Astrocyte (in vitro differentiated cells and primary cell): ENCODE measurements at places on chromosomes 6 and 20. TPM values are rescaled to one million over a fixed set of nuclear protein-coding genes. Genes with fewer than 3 reads are reported as not detected.

The ACTR5 gene
- total RNA-seq = 3.7 and 4.0 TPM in 2 replicates

The CTCFL gene
- not detected in 2 replicates for total RNA-seq

The BTN1A1 gene
- total RNA-seq = not detected in 2 replicates

- peaks cover 4% of the 10 kb centered on the region for H3K27me3 ChIP-seq
Observed at GRCh38 chr20:63850689-63851547, 10.4 kb upstream of the ABHD16B start.

The HLA-DRB5 gene
- not detected in 2 replicates for total RNA-seq

DNA sequence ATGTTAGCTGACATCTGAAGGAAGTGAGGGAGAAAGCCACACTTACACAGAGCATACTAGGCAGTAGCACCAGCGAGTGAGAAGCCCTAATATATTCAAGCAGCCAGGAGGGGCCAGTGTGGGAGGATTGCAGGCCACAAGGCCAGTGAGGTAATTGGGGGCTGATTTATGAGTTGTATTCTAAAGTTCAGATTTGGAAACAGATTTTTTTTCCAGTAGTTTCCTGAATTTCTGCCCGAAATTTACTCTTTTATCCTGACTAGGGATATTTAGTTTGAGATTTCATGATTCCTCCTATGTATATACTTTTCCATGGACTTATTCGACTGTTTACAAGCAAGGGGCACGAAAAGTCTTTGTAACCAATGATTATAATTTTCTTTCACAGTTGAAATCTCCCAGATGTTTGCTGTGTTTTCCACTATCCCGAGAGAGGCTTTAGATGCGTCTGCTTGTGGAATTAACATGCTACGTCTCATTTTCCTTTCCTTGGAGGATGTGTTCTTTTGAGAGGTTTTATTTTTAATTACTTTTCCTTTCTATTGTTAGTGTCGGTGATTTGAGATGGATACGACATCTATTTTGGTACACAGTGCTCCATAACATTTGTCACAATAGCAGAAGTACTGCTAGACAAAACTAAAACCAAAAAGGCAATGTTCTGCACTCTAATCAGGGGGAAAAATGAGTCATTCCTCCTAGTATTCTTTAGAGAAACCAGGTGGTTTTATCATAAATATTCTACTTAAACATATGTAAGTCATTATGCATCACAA is 356.3 kb upstream of the HSF2 start:
- no peak overlapping the region for H3K4me3 ChIP-seq
- H3K27me3 ChIP-seq = no peaks in the 10 kb centered on the region
- H3K27ac ChIP-seq = no peak overlapping the region
- peak; percentile 32 for DNase-seq

DNA sequence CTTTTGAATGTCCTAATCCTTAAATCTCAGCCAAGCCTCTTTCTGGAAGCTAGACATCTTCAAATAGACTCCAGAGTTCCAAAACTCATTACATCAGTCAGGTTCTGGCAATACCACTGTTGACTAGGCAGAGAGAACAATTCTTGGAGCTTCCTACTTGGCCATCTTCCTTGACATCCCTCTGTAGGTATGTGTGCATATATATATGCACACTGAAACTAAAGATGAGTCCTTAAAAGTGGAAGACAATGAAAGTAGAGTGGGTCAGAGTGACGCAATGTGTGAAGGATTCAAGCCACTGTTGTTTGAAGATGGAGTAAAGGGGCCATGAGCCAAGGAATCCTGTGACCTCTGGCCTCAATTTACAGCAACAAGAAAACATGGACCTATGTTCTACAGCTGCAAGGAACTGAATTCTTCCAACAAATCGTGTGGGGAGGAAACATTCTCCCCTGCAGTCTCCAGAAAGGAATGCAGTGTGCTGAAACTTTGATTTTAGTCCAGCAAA is 18.7 kb upstream of the DUSP22 start:
- H3K36me3 ChIP-seq = no peaks in the 10 kb centered on the region

The PLAGL1 gene
- total RNA-seq = 18.3 and 20.3 TPM in 2 replicates

The ELOVL2 gene
- total RNA-seq = 4.6 and 5.7 TPM in 2 replicates

DNA sequence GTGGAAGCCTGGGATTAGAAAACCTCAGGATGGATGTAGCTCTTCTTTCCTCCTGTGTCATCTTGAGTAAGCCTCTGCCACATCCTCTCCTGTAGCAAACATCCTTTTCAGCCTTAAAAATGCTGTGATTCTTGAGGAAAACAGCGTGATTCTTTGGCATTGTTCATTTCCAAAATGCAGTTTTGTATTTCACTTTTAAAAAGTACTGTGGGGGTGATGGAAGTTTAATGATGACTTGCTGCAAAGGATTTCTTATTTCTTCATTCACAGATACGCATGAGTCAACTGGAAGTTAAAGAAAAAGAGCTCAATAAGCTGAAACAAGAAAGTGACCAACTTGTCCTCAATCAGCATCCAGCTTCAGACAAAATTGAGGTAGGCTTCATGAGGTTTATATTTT is 23.9 kb upstream of the SNRNP48 start:
- no peaks in the 10 kb centered on the region for H3K4me1 ChIP-seq
- no peak overlapping the region for H3K4me3 ChIP-seq
- H3K27me3 ChIP-seq = no peaks in the 10 kb centered on the region

GRCh38 chr20:37081717-37082289 is 14.0 kb downstream of the RBL1 start:
- no peaks in the 10 kb centered on the region for H3K36me3 ChIP-seq
- H3K4me1 ChIP-seq = no peaks in the 10 kb centered on the region
- DNase-seq = no peak
- H3K27me3 ChIP-seq = no peaks in the 10 kb centered on the region

GRCh38 chr6:129672341-129672682 is 37.7 kb downstream of the ARHGAP18 start:
- peaks cover 41% of the 10 kb centered on the region for H3K4me1 ChIP-seq
- DNase-seq = no peak
- no peaks in the 10 kb centered on the region for H3K27me3 ChIP-seq
- H3K27ac ChIP-seq = peak overlapping the region; percentile 84
- H3K36me3 ChIP-seq = no peaks in the 10 kb centered on the region

DNA sequence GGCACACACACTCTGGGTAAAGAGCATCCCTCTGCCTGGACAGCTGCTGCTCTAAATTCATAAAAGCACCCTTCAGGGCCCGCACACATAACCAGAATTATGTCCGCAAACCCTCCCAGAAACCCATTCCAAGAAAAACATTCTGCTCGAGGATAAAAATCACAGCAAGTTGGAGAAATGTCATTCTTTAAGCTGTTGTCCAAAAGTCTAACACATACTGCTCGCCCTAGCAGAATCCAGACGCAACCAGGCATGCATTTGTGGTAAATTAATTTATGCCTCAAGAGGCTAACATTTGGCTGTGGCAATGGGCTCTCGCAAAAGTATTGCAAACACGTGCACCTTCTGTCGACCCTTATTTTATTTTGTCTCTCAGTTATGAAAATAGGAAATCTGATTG is 116.1 kb upstream of the INSM1 start:
- no peaks in the 10 kb centered on the region for H3K36me3 ChIP-seq
- no peaks in the 10 kb centered on the region for H3K27me3 ChIP-seq
- H3K4me1 ChIP-seq = no peaks in the 10 kb centered on the region
- H3K27ac ChIP-seq = no peak overlapping the region

DNA sequence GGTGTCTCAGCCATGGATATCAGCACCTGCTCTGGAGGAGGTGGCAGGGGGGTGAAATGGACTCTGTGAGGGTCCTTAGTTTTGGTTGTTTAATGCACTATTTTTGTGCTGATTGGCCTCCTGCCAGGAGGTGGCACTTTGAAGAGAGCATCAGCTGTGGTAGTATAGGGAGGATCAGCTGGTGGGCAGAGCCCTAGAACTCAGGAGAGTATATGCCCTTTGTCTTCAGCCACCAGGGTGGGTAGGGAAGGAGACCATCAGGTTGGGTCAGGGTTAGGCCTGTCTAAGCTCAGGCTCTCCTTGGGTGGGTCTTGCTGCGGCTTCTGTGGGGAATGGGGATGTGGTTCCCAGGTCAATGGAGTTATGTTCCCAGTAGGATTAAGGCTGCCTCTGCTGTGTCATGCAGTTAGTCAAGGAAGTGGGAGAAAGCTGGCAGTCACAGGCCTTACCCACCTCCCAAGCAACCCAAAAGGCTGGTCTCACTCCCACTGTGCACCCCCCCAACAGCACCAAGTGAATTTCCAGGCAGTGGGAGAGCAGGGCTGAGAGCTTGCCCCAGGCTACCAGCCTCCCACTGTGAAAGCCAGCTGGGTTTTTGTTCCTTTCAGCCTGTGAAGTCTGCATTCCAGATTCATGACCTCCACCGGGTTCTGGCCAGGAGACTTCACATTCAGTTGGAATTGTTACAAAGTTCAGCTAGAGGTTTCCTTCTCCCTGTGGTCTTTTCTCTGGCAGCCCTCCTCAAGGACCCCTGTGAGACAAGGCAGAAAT is 5.7 kb upstream of the OSTM1 start:
- H3K27me3 ChIP-seq = no peaks in the 10 kb centered on the region
- H3K4me1 ChIP-seq = peaks cover 7% of the 10 kb centered on the region
- no peak overlapping the region for H3K27ac ChIP-seq

DNA sequence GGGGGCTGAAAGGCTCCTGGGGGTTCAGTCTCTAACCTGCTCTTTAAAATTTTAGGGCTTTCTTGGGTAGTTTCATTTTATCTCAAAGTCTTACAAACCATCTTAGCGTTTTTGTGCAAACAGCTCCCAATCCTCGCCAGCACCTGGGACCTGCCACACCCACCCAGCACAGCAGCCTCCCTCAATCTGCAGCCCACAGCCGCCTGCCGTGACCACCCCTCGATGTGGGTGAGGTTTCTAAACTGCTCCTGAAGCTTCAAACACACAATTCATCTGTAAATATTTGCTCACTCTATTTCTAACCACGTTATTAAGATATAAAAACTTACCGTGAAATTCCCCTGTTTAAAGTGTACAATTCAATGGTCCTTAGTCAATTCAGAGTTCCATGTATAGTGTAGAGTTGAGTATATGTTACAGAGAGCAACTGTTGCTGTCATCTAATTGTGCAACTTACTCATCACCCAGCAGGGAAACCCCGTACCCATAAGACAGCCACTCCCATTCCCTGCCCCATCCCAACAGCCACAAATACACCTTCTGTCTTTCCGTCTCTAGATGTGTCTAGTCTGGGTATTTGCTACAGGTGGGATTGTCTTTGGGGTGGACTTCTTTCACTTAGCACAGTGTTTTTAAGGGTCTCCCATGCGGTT is 381.0 kb downstream of the TAF4 start:
- H3K4me3 ChIP-seq = no peak overlapping the region
- H3K36me3 ChIP-seq = no peaks in the 10 kb centered on the region
- no peaks in the 10 kb centered on the region for H3K4me1 ChIP-seq
- no peak overlapping the region for H3K27ac ChIP-seq

The HTR1E gene
- total RNA-seq = not detected in 2 replicates

GRCh38 chr6:16137451-16137801 is 8.5 kb downstream of the MYLIP start:
- H3K36me3 ChIP-seq = no peaks in the 10 kb centered on the region
- peaks cover 17% of the 10 kb centered on the region for H3K27me3 ChIP-seq
- no peak for DNase-seq
- H3K27ac ChIP-seq = peak overlapping the region; percentile 46
- H3K4me1 ChIP-seq = peaks cover 14% of the 10 kb centered on the region
- H3K4me3 ChIP-seq = no peak overlapping the region

The ACTL10 gene
- 1.1 and 1.4 TPM in 2 replicates for total RNA-seq

DNA sequence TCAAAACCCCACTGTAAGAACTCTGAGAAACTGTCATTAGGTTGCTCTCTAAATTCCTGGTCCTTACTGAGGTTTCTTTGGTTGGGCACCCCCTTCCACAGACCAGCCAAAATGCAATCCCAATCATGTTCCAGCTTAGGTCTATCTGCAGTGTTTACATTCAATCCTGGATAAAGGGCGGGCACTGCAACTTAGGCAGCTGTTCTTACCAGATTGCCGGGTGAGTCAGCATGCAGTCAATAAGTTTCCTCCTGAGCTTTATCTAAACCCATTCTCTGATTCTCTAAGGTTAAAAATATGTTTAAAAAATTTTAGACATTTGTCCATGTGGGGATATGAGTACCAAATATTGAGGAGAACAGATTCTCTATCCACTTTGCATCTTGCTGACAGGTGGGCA is 197.8 kb downstream of the HAO1 start:
- DNase-seq = peak; percentile 83
- H3K36me3 ChIP-seq = no peaks in the 10 kb centered on the region
- H3K4me1 ChIP-seq = peaks cover 6% of the 10 kb centered on the region
- H3K27ac ChIP-seq = peak overlapping the region; percentile 2
- no peaks in the 10 kb centered on the region for H3K27me3 ChIP-seq

GRCh38 chr6:17870300-17871188 is 116.9 kb downstream of the KIF13A start:
- H3K27ac ChIP-seq = no peak overlapping the region
- no peaks in the 10 kb centered on the region for H3K27me3 ChIP-seq
- no peak for DNase-seq
- no peak overlapping the region for H3K4me3 ChIP-seq
- peaks cover 29% of the 10 kb centered on the region for H3K4me1 ChIP-seq
- H3K36me3 ChIP-seq = no peaks in the 10 kb centered on the region

GRCh38 chr6:143745166-143746133 is 67.7 kb downstream of the PHACTR2 start:
- DNase-seq = peak; percentile 86
- no peaks in the 10 kb centered on the region for H3K27me3 ChIP-seq
- H3K36me3 ChIP-seq = no peaks in the 10 kb centered on the region
- peak overlapping the region; percentile 52 for H3K27ac ChIP-seq

DNA sequence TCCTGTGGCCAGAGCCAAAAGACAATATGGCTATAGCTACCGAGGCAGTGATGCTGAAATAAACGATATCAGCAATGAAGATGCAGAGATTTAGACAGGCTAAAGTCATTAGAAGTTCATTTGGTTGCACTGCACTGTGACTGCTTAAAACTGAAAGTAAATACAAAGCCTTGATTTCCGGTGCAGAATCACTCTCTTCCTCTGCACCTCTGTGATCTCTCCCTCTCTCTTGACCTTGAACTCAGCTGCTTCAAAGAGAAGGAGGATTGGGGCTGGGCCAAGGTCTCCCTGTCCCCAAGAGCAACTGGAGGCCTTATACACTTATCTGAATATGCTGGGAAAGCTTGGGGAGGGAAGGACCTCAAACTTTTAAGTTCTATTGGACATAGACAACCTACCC is 34.6 kb upstream of the SPACA1 start:
- H3K4me3 ChIP-seq = no peak overlapping the region
- DNase-seq = no peak
- H3K27me3 ChIP-seq = no peaks in the 10 kb centered on the region
- H3K4me1 ChIP-seq = no peaks in the 10 kb centered on the region

DNA sequence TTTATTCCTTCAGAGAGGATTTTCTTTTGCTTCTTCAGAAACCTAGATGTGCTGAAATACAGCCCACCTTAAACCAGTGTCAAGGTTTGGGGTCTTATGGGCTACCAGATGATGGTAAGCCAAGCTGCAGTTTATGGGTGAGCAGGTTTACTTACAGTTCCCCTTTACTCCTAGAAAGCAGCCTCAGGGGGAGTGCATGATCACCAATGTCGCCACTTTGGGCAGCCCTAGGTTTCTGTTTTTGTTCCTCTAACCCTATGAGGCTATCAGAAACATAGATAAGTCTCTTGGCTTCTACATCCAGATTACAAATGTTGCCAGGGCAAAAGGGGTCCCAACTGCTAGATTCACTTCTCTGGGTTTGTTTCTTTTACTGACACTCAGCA is 67.2 kb downstream of the TRIM27 start:
- no peak overlapping the region for H3K4me3 ChIP-seq
- DNase-seq = no peak
- H3K27me3 ChIP-seq = no peaks in the 10 kb centered on the region
- no peak overlapping the region for H3K27ac ChIP-seq
- H3K4me1 ChIP-seq = no peaks in the 10 kb centered on the region
- no peaks in the 10 kb centered on the region for H3K36me3 ChIP-seq

The POPDC3 gene
- total RNA-seq = 8.6 and 9.1 TPM in 2 replicates
